ENCODE measurements at places on chromosomes 4 and X.

DNA sequence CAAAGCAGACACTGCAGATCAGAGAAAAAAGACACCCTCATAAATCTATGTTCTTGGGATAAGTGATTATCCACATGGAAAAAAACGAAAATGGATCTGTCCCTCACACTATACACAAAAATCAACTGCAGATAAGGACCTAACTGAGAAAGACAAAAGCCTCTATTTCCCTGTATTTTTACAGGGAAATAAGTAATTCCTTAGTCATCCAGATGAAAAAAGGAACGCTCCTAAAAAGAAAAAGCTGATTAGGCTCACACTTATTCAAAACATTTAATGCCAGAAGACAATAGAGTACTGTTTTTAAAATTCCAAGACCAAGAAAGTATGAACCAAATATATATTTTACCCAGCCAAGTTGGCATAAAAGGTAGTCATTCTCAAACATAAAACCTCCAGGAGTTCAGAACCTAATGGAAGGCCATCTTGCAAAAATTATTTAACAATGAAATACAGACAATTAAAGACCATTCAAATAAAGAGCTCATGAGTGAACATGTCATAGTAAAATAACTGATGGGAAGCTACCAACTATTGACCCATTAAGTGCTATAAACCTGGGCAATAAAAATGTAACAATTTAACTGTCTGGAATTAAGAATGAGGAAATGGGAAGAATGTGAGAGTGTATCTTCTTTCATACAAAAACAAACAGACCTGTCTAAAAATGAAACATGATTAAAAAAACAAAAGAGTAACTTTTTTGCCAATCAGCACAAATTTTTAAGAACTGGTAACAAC is 20.4 kb downstream of the PAPSS1 start:
- DNase-seq: no peak

DNA sequence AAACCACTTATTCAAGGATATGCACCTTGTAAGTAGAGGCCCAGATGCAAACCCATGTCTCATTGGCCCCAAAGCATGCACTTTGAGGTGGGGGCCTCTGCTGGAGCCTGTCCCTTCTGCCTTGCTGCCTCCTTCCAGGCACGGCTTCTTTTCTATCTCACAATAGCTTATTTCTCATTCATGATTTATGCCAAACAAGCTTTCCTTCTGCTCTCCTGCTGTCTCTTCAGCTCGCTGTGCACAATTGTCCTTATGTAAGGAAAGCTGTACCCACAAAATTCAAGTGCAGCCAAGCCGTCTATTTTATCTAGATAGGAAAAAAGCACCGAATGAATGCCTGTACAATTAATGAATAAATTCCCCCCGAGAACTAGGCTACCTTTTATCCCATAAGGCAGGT is 124.8 kb upstream of the PACRGL start:
- DNase-seq: no peak

- DNase-seq: no peak
Measured at GRCh38 chr4:86306816-86307215, 53.0 kb downstream of the MAPK10 start.

GRCh38 chr4:155822572-155822971 is 43.5 kb downstream of the ASIC5 start:
- no peak for DNase-seq

GRCh38 chr4:63211776-63212479 is 1197.3 kb downstream of the TECRL start:
- DNase-seq: no peak

- DNase-seq: no peak
Measured at GRCh38 chrX:152202886-152203285, 64.5 kb upstream of the MAGEA10 start.

- no peak for DNase-seq
Measured at GRCh38 chrX:130091980-130092522, 18.2 kb downstream of the ELF4 start.

DNA sequence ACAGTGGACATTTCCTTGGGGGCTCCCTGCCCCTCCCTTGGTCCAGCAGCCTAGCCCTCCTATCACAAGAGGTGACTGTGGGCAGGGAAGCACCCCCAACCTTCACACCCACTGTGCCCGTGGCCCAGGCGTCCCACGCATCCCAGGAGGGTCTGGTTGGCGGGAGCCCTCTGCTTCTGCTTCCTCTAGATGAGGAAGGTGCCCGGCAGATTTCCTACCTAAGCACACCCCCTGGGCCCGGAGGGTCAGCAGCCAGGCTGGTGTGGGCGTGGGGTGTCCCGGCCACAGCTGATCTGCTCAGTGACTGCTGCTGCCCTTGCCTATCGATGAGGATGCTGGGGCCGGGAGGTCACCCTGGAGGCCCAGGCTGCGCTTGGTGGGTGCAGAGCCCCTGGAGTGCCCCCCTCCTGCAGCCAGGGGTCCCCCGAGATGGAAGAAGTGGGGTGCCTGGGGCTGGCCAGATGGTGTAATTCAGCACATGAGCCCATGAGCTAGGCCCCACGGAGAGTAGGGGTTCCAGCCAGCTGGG is 12.2 kb downstream of the SH3BP2 start:
- no peak for DNase-seq

GRCh38 chr4:110275871-110276270 is 77.5 kb upstream of the ELOVL6 start:
- no peak for DNase-seq

- DNase-seq: no peak
Measured at GRCh38 chrX:7083468-7084396, 63.8 kb upstream of the STS start.

DNA sequence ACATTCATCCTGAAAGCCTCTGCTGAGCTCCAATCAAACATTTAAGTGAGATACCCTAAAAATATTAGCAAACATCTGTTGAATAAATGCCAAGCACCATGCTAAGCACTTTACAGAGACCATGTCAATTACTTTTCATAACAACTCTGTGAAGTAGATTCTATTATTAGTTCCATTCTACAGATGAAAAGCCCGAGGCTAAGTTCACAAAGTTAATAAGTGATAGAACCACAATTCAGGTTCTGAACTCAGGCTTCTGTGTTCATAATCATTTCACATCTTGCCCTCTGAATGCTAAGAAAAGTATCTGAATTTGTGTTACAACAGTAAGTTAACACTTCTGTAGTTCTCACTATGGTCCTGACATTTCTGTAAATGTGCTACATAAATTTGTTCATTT is 27.4 kb downstream of the SEL1L3 start:
- no peak for DNase-seq

GRCh38 chr4:184090571-184090970 is 127.1 kb downstream of the ENPP6 start:
- no peak for DNase-seq

- DNase-seq: no peak
Measured at GRCh38 chr4:64882311-64883086, 473.2 kb upstream of the TECRL start.

DNA sequence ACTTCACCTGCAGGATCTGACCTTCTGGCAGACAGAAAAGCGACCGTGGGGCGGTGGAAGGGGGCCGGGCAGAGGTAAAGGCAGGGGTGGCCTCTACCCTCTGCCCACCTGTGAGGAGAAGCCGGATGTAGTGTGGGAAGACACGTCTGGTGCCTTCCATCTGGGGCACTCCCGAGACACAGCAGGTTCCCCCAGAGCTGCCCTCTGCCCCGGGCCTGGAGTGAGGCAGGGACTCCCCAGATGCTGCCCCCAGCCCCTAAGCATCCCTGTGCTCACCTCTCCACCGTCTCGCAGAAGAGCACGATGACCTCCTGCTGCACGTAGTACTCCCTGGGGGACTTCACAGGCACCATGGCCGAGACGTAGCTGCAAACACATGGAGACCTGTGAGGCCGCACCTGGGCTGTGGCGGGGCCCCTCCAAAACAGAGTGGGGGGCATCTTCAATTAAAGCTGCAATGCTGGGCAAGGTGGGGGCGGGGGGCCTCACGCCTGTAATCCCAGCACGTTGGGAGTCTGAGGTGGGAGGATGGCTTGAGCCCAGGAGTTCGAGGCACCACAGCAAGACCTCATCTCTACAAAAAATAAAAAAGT is 75.3 kb upstream of the MXD4 start:
- DNase-seq: no peak

- no peak for DNase-seq
Measured at GRCh38 chrX:13387666-13388494, 68.0 kb upstream of the ATXN3L start.

- DNase-seq: no peak
Measured at GRCh38 chr4:68451246-68452211, 4.3 kb downstream of the TMPRSS11E start.

GRCh38 chr4:84583876-84584380 is 1.0 kb downstream of the CDS1 start:
- no peak for DNase-seq

DNA sequence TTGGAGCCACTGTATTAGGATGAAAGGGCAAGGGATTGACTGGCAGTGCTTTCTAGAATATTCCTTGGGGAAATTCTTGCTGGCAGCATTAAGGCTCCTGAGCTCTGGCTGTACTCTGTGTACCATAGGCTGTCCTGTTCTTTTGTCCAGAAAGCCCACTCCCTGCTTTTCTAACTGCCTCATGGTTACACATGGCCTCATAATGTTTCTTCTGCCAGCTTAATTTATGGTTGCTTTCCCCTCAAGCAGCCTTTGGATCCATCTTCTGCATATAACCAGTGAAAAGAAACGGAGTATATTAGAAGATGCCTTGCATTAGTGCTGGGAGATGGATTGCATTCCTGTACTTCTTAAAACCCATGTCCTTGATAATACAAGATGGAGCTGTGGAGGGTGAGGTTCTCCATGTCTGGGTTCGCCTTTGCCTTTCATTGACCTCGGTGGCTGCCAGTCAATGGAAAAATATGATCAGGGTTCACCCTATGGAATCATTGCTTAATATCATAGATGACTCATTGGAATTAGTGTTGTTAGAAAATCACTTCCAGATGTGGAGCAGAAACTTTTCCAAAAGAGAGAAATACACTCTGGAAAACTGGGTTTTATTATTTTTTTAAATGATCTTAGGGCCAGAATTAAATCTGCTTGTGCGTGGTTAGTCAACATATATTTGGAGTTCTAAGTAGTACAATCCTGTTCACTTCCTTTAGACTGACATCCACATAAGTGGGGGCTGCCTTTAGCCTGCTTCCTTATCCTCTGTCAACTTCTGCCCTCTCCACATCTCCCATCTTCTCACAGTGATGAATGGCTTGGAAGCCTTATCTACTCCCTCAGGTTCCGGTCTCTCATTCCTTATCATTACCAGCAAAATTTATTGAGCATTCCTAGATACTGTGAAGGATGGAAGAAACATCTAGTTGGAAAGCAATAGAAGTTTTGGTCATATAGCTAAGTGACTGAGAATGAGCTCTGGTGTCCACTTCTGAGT is 24.9 kb downstream of the DOCK11 start:
- no peak for DNase-seq

GRCh38 chr4:51943221-51943620 is 76.9 kb downstream of the LRRC66 start:
- no peak for DNase-seq

GRCh38 chrX:15214588-15214987 is 55.3 kb downstream of the ASB9 start:
- DNase-seq: no peak

GRCh38 chrX:112614640-112615039 is 65.1 kb downstream of the LHFPL1 start:
- DNase-seq: no peak

GRCh38 chr4:13580036-13580435 is 35.7 kb upstream of the NKX3-2 start:
- no peak for DNase-seq

GRCh38 chr4:73006286-73006990 is 63.1 kb downstream of the COX18 start:
- DNase-seq: no peak

GRCh38 chr4:183852910-183853547 is 52.1 kb upstream of the STOX2 start:
- no peak for DNase-seq

DNA sequence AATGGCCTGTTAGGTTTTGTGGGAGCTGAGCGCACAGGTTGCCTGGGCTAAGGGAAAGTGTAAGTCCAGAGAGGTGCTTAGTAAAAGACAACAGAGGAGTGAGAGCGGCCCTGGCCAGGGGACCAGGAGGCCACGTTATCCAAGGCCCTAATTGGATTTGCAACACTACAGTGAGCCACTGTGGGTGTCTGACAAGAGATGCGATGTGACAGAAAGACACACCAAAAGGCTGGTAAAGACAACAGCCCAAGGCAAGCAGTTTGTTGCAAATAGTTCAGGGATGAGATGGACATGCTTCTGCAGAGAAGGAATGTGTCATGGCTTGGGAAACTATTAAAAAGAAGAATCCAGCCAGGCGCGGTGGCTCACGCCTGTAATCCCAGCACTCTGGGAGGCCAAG is 162.7 kb upstream of the KIT start:
- DNase-seq: no peak

GRCh38 chr4:56048702-56049431 is 100.1 kb downstream of the CEP135 start:
- no peak for DNase-seq

GRCh38 chr4:128769011-128769410 is 40.5 kb upstream of the JADE1 start:
- DNase-seq: no peak

DNA sequence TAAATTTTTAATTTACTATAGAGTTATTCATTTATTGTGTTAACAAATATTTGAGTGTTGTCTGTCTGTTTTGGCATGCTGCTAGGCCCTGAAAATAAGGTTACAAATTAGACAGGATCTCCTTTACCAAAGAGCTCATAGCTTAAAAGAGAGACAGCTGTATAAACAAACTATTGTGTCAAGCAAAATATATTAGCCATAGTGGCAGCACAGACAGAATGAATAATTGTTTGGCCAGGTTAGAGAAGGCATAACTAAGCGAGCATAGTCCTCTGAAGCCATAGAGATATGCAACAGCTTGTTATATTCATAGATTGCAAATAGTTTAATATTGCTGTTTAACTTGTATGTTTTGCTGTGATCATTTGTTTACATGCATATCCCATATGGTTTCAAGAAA is 66.7 kb upstream of the NDUFC1 start:
- no peak for DNase-seq

GRCh38 chr4:147829401-147830101 is 97.7 kb downstream of the ARHGAP10 start:
- DNase-seq: no peak

DNA sequence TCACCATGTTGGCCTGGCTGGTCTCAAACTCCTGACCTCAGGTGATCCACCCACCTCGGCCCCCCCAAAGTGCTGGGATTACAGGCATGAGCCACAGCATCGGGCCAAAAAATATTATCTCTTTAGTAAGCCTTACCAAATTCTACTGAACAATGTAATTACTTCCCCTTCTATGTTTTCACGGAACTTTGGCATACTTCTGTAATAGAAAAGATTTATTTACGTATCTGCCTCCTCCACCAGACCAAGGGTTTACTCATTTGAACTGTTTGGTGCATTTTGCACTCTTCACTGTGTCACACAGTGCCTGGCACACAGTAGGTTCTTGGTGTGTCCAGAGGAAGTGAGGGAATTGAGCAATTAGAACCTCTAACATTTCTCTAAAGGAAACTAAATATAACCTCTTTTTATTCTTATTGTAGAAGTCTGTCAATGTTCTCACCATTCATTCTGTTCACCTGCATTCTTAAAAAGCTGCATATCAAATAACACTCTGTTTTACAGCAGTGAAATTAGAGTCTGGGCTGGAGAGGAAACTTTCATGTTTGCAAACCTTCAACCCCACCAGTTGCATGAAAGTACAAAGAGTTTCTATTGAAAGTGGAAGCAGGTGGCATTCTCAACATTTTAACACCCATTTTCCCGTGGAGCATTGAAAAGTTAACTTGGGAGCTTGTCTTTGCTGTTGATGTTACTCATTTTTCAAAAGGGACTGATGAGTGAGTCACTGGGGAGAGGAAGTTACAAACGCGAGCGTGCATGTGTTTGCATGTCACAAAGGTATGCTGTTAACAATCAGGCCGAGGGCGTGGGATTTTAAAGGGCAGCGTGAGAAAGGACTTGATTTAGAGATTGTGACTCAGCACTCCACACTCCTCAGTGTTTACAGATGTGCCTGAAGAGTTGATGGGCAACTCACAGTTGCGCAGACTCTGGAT is 314.1 kb downstream of the STK32B start:
- DNase-seq: no peak

Data from D721Med (cell line).